ENCODE measurements at places on chromosomes 11 and 22.

GRCh38 chr11:33569333-33569732 lies 131.3 kb downstream of the C11orf91 start:
- no peak for DNase-seq

DNA sequence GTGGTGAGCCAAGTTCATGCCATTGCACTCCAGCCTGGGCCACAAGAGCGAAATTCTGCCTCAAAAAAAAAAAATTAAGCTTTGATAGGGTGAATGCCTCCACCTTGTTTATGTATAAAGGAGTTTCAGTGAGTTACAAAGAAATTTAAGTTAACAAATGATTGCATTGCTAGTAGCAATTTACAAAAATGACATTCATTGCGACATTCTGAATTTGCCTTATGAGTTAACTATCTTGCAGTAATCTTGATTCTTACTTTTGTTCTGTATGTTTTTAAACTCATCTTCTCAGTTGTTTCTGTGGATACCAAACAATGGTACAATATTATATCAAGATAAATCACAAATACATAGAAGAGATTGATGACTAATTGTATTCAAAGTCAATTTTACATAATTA lies 207.0 kb downstream of the DDX10 start:
- DNase-seq = peak; percentile 34

DNA sequence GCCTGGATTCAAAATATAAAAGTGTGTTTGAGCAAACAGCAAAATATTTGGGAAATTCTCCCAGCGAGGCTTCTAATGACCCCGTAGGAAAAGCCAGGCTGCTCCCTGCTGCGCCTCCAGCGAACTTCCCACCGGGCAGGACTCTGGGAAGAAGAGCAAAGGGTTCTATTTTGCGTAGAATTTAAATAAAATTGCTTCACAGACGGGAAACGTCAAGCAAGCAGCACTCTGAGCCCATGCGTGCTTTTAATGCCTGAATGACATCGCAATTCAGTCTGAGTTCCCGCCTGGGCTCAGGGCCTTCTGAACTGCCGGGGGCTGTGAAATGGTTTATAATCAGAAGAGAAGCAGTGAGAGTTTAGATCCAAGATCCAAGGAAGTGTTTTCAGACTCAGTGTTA lies 775.1 kb downstream of the BRD1 start:
- no peak for DNase-seq

- DNase-seq = no peak
Observed at GRCh38 chr11:35479731-35480130, 45.7 kb downstream of the PAMR1 start.

GRCh38 chr11:99505831-99506230 lies 485.1 kb downstream of the CNTN5 start:
- no peak for DNase-seq

DNA sequence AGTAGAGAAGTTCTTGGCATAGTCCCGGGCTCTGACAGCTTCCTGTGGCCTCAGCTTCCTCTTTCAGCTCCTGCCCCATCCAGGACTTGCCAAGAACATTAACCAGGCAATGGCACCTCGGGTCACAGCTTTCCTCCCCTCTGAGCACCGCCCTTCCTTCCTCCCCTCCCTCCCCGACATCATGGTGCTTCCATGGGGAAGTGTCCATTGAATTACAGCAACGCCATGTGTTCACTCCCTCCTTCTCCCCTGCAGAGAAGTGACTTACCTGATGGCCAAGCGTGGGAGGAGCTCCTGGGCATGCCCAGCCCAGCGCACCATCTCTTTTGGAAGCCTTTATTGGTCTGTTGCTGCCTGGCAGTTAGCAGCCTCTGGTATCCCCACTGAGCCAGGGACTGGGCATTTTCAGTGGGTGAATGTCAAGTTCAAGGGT lies 25.8 kb upstream of the DAGLA start:
- DNase-seq = no peak

GRCh38 chr22:19757985-19758895 lies 2.3 kb upstream of the TBX1 start:
- DNase-seq = no peak
